ENCODE measurements at places on chromosomes 5 and 9. TPM values are rescaled to one million over a fixed set of nuclear protein-coding genes. Genes with fewer than 3 reads are reported as not detected.

The SPAG8 gene
- 0.21 TPM for total RNA-seq

The APC gene
- total RNA-seq: 36.7 TPM

DNA sequence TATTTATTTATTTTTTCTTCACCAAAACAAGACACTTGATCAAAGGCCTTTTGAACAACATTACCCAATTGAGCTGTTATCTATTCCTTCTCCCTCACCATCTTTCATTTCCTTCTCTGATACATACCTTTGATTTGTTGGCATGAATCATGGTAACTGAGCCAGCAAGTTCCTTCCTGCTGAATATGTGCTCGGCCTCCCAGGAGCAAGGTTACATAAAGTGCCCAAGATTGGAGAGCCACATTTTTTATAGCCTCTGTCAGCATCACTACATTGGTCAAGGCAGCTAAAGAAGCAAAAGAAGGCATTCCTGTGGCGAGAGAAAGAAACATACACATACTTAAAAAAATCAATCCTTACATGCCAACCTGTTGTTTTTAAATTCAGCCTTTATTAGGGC, 369.6 kb downstream of the CYLC2 start:
- peak; percentile 88 for DNase-seq

DNA sequence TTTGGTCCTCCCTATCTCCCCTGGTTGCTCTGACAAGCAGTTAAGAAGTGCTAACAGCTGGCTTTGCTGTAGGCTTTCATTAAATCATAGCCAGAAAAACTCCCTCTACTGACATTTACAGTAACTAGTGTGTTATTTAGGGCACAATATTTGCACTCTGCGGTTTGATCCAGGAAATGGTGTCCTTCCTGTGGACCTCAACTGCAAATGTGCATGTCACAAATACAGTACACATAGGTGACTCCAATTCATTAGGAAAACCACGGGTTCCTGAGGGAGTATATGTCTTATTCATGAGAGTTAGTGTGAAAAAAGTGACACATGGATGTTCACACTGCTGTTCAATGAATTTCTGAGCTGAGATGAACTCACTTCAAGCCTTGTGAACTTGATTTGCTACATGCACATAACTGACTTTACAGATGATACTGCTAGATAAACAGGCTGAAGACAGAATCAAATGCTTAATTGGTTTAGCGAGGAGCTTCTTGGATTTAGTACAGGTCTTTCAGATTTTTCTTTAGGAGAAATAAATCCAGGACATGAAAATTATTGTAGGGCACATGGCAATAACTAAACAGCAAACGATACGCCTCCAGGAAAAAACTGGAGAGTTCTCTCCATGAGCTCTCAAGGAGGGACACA, 281.5 kb downstream of the EFNA5 start:
- peak; percentile 94 for DNase-seq

DNA sequence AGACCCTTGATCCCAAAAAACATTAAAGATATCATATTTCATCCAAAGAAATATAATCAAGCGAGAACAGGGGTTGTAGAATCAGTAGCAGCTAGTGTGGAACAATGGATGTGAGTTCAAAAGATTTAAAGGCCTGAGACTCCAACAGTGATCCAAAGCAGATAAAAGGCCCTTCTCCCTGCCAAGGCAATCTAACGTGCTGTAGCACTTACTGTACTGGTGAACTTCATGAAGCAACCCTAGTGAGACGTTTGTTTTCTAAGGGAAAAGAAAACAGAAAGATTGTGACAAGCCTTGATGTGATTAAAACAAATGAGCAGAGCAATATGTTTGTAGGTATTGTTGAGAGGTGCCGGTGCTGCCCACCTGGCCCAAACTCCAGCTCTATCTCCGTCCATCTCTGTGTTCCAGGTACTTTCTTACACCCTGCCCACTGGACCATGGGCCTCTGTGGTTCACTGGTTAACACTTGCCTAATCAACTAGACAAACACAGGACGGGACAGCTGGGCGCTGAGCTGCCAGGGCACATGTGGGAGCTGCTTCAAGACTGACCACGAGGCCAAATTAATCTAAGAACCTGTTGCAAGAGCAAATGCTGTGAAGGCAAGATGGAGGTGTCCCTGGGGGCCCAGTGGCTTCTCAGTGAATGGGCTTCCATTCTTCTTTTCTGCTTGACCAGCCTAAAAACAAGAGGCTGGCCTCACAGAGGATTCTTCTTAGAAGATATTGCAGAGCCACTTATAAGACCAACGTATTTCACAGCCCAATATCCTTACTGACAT, 265.5 kb downstream of the CWC27 start:
- no peak for DNase-seq

GRCh38 chr5:172753101-172753500, 17.9 kb downstream of the DUSP1 start:
- DNase-seq: no peak

DNA sequence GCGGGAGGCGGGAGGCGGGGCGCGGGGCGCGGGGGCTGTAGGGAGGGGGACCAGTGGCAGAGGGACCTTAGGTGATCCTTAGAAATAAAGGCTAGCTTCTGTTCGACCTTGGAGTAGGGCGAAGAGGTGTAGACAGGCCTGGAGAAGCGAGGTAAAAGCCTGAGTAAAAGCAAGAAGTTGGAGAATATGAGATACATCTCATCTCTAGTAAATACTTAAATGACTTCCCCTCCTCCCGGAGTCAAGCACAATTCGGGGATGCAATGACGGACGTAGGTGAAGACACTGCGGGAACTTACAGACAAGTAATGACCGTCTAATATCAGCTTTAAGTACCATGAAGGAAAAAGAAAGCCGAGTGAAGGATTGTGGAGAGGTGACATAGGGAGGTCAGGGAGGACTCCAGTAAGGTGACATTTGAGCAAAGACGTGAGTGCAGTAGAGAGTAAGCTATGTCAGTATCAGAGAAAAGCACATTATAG, 466 bp downstream of the SMC2 start:
- DNase-seq: peak; percentile 34

DNA sequence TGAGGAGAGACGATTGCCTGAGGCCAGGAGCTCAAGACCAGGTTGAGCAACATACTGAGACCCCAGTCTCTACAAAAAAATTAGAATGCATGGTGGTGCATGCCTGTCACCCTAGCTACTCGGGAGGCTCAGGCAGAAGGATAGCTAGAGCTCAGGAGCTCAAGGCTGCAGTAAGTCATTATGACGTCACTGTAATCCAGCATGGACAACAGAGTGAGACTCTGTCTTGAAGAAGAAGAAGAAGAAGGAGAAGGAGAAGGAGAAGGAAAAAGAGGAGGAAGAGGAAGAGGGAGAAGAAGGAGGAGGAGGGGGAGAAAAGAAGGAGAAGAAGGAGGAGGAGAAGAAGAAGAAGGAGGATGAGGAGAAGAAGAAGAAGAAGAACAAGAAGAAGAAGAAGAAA, 519.1 kb downstream of the CDH9 start:
- DNase-seq: no peak

Measured in A172 (cell line).